ENCODE measurements at places on chromosomes 3 and 15. TPM values are rescaled to one million over a fixed set of nuclear protein-coding genes. Genes with fewer than 3 reads are reported as not detected.

UBE2E1 gene
- 121 TPM for total RNA-seq

SLC28A1 gene
- total RNA-seq: 0.16 TPM

GNL3 gene
- 133 TPM for total RNA-seq

COL6A5 gene
- 0.02 TPM for total RNA-seq

PP2D1 gene
- not detected for total RNA-seq

SLC27A2 gene
- 5.6 TPM for total RNA-seq

SLC9C1 gene
- 2.5 TPM for total RNA-seq

SERINC4 gene
- 0.16 TPM for total RNA-seq

GCHFR gene
- total RNA-seq: 63.8 TPM

KIF23 gene
- total RNA-seq: 87.8 TPM

KBTBD12 gene
- total RNA-seq: 0.22 TPM

PARP3 gene
- total RNA-seq: 2.8 TPM

TICRR gene
- total RNA-seq: 33.8 TPM

DNA sequence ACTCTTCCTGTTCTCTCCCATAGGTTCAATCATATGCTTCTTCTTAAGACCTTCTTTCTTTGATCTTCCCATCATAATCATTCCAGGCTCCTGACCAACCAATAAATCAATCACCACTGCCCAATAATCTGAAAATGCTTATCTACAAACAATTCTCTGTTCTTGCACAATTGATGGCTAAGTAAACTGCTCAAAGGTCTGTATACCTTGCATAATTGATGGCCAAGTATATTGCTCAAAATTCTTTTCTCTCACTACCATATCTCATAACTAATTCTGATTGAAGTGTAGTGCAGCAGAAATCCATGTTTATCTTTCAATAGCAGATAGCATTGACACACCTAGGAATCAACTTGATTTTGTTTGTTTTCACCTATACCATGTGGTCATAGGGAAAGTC is 83.4 kb upstream of the EPHA6 start:
- no peak overlapping the region for H3K27ac ChIP-seq
- H3K36me3 ChIP-seq: no peaks in the 10 kb centered on the region
- DNase-seq: no peak
- no peaks in the 10 kb centered on the region for H3K4me1 ChIP-seq
- no peaks in the 10 kb centered on the region for H3K27me3 ChIP-seq
- H3K4me3 ChIP-seq: no peak overlapping the region

GRCh38 chr3:125433611-125434041 is 58.5 kb upstream of the ZNF148 start:
- H3K4me1 ChIP-seq: peaks cover 18% of the 10 kb centered on the region
- H3K4me3 ChIP-seq: no peak overlapping the region
- no peaks in the 10 kb centered on the region for H3K36me3 ChIP-seq
- H3K27me3 ChIP-seq: no peaks in the 10 kb centered on the region
- no peak for DNase-seq

DNA sequence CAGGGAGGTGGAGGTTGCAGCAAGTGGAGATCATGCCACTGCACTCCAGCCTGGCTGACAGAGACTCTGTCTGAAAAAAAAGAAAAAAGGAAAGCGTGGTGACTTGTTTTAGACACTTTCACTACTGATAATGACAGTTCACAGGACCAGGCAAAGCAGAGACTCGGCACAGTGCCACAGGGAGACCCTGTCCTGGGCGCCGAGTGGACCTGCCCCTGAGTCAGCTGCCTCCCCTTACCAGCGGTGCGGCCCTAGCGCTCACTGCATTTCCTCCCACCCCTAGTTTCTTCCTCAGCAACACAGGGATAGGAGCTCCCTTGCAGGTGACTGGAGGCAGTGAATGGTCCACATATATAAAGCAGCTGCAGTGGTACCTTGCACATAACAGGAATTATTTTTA is 38.7 kb upstream of the NSMCE3 start:
- no peaks in the 10 kb centered on the region for H3K27me3 ChIP-seq
- no peak for DNase-seq
- no peak overlapping the region for H3K4me3 ChIP-seq
- no peak overlapping the region for H3K27ac ChIP-seq
- H3K36me3 ChIP-seq: no peaks in the 10 kb centered on the region

GRCh38 chr3:11542551-11542950 is 101.2 kb downstream of the VGLL4 start:
- H3K36me3 ChIP-seq: no peaks in the 10 kb centered on the region
- H3K4me1 ChIP-seq: no peaks in the 10 kb centered on the region
- H3K27ac ChIP-seq: no peak overlapping the region
- no peaks in the 10 kb centered on the region for H3K27me3 ChIP-seq

GRCh38 chr3:113000691-113001090 is 9.9 kb downstream of the GTPBP8 start:
- H3K4me3 ChIP-seq: no peak overlapping the region
- peaks cover 11% of the 10 kb centered on the region for H3K4me1 ChIP-seq
- H3K27ac ChIP-seq: no peak overlapping the region
- H3K27me3 ChIP-seq: no peaks in the 10 kb centered on the region

DNA sequence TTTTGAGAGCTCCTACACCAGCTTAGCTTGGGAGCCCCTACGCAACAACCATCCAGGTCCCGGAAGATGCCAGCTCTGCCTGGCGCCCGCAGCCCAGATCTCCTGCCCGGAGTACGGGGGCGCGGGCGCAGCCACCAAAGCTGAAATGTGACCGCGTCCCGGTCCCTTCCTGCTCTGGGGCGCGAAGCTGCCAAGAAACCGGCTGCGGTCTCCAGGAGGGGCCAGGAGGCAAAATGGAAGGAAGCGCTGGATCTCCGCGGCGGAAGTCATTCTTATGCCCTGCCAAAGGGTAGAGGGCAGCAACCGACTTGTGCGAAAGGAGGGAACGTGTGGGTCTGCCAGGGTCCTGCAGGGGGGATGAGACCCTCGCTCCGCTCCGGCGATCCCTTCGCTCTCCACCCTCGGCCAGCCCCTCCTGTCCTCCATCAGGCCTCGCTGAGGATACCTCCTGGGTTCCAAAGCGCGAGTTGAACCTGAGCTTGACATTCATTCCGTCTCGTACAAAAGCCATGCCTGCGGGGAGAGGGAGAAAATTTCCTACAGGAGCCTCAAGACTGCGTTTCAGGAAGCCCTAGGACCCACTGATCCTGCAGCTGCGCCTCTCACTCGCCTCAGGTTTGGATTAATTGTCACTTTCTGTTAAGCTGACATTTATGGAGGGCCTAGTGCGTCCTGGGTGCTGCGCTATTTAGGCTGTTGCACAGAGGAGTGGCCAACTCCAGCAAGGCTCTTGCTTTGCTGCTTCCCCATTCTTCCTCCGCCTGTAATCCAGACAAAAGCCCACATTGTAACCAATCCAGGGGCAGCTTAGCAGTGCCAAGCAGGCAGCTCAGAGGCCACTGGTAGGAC is 98.3 kb upstream of the VGLL3 start:
- peaks cover 4% of the 10 kb centered on the region for H3K4me1 ChIP-seq
- no peak overlapping the region for H3K27ac ChIP-seq
- peak overlapping the region; percentile 59 for H3K4me3 ChIP-seq
- DNase-seq: peak; percentile 27
- no peaks in the 10 kb centered on the region for H3K27me3 ChIP-seq
- H3K36me3 ChIP-seq: no peaks in the 10 kb centered on the region

DNA sequence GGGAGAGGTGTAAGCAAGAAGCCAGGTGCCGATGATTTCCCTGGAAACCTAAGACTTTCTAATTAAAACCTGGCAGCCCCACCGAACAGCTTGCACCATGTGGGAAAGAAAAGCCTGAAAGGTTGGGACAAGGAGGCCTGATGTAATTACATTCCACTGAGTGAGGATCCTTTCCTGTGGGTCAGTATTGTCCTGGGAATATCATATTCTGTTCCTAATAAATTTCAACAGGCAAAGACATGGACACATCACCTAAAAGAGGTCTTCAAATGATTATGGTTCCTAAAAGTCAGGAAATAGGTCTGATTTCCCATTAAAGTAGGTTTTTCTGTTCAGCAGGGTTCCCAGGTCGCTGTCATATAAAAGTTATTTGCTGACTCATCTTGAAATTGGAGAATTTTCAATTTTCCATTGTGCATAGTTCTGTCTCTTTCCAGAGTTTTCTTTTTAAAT is 58.5 kb downstream of the DUT start:
- no peaks in the 10 kb centered on the region for H3K36me3 ChIP-seq
- H3K27me3 ChIP-seq: no peaks in the 10 kb centered on the region
- no peak for DNase-seq
- H3K27ac ChIP-seq: no peak overlapping the region
- no peak overlapping the region for H3K4me3 ChIP-seq

GRCh38 chr15:80856809-80857377 is 77.7 kb downstream of the CEMIP start:
- H3K4me1 ChIP-seq: peaks cover 4% of the 10 kb centered on the region
- DNase-seq: peak; percentile 35
- peaks cover 3% of the 10 kb centered on the region for H3K27me3 ChIP-seq

DNA sequence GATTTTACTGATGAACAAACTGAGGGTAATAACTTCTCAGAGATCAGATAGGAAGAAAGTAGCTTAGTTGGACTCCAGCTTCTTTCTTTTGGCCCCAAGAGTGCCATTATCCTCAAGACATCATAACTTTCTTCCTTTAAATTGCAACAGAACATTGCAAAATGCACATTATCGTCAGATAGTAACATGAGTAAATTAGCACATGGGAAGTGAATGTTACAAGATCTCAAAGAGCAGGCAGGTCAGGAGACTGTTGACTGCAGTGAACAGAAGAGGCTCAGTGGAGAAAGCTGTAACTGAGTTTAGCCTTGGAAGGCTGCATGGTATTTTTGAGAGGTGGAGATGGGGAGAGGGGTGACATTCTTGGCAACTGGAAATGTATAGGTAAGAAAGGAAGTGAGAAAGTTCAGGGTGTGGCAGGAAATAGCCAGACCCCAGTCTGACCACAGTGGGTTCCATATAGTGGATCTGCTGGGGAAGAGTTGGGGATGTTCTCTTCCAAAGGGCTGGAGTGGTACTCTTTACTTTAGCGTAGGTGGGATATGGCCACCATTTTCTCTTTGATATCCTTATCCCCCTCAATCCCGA is 307.7 kb downstream of the RPLP1 start:
- peaks cover 11% of the 10 kb centered on the region for H3K4me1 ChIP-seq
- no peaks in the 10 kb centered on the region for H3K36me3 ChIP-seq
- H3K27me3 ChIP-seq: no peaks in the 10 kb centered on the region

GRCh38 chr3:127053450-127053849 is 70.5 kb downstream of the PLXNA1 start:
- H3K27ac ChIP-seq: no peak overlapping the region
- no peak overlapping the region for H3K4me3 ChIP-seq
- no peak for DNase-seq
- H3K27me3 ChIP-seq: no peaks in the 10 kb centered on the region
- no peaks in the 10 kb centered on the region for H3K4me1 ChIP-seq
- peaks cover 13% of the 10 kb centered on the region for H3K36me3 ChIP-seq

- no peak overlapping the region for H3K4me3 ChIP-seq
- no peaks in the 10 kb centered on the region for H3K36me3 ChIP-seq
- no peaks in the 10 kb centered on the region for H3K27me3 ChIP-seq
- DNase-seq: no peak
Observed at GRCh38 chr3:83946049-83946448, 1012.7 kb upstream of the CADM2 start.

DNA sequence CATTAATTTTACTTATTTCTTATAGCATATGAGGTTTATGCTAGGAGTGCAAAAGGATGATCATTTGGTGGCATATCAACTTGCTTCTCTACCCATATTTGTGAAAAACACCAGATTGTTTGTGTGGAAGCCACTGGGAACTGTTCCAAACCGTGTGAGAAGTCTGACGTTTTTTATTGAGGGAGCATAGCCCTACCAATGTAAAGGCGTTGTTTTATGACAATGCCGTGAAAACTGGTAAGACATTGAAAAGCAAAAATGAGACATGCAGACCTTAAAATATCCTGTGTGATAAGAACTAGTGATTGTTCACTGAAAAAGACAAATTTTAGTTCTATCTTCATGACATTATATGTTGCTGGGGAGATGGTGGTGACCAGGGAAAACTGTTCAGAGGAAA is 87.8 kb downstream of the CHL1 start:
- no peaks in the 10 kb centered on the region for H3K4me1 ChIP-seq
- peaks cover 3% of the 10 kb centered on the region for H3K27me3 ChIP-seq
- DNase-seq: no peak
- H3K4me3 ChIP-seq: no peak overlapping the region
- peaks cover 64% of the 10 kb centered on the region for H3K36me3 ChIP-seq

GRCh38 chr3:30457726-30458125 is 148.7 kb upstream of the TGFBR2 start:
- H3K27me3 ChIP-seq: no peaks in the 10 kb centered on the region
- H3K36me3 ChIP-seq: peaks cover 6% of the 10 kb centered on the region
- H3K4me3 ChIP-seq: no peak overlapping the region
- peaks cover 21% of the 10 kb centered on the region for H3K4me1 ChIP-seq
- no peak overlapping the region for H3K27ac ChIP-seq

GRCh38 chr3:76586471-76586870 is 453.4 kb upstream of the ROBO2 start:
- DNase-seq: no peak
- H3K4me1 ChIP-seq: 0 out of 2 replicates have a peak, but pooled peaks cover 2% of the 10 kb centered on the region
- H3K27me3 ChIP-seq: no peaks in the 10 kb centered on the region
- peaks cover 4% of the 10 kb centered on the region for H3K36me3 ChIP-seq
- H3K27ac ChIP-seq: no peak overlapping the region
- no peak overlapping the region for H3K4me3 ChIP-seq

DNA sequence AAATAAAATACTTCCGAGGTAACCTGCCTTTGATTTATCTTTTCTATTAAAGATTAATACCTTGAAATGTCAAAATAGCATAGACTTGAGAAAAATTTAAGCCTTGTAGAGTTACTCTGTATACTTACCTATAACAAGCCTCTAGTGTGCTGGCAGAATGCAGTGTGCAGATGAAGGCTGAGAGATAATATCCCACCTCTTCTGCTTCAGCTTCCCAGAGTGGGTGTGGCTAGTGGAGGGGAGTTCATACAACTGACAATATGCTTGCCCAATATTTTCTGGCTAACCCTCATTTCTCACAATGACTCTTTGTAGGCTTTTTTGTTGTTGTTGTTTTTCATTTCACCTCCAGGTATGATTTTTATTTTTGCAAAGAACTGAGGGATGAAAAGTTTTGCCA is 15.7 kb upstream of the ZBTB20 start:
- no peaks in the 10 kb centered on the region for H3K27me3 ChIP-seq
- H3K36me3 ChIP-seq: peaks cover 15% of the 10 kb centered on the region
- DNase-seq: no peak
- H3K4me1 ChIP-seq: peaks cover 10% of the 10 kb centered on the region

DNA sequence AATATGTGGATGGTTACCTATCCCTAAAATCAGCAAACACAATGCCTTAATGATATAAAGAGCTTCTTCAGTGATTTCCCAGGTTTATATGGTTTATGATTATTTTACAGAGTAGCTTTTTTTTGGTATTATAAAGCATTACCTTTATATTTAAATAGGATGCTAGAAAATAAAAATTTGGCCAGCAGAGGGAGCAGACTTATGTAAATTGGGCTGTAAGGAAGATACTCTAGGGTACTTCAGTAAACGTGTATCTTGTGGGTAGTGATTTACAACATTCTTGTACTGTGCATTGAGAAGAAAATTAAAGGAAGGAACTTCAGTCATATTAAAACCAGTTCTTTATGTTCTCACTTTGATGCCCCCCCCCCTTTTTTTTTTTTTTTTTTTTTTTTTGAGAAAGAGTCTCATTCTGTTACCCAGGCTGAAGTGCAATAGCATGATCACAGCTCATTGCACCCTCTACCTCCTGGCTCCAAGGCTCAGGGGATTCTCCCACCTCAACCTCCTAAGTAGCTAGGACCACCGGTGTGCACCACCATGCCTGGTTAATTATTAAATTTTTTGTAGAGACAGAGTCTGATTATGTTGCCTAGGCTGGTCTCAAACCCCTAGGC is 167.9 kb downstream of the BBX start:
- H3K27ac ChIP-seq: no peak overlapping the region
- H3K4me3 ChIP-seq: no peak overlapping the region
- H3K27me3 ChIP-seq: no peaks in the 10 kb centered on the region
